HFF-Myc (cell line): ENCODE measurements at places on chromosomes 7 and 10.

GRCh38 chr7:99375070-99375807 is 709 bp downstream of the ARPC1B start:
- no peak for DNase-seq

GRCh38 chr7:132577206-132578049 is 1.2 kb upstream of the PLXNA4 start:
- no peak for DNase-seq

- no peak for DNase-seq
These were observed 366.5 kb upstream of the AKR1E2 start for GRCh38 chr10:4459531-4459930.

GRCh38 chr10:35416619-35417312 is 80.5 kb downstream of the CCNY start:
- no peak for DNase-seq

- DNase-seq: no peak
These were observed 62.0 kb downstream of the CFAP58 start for GRCh38 chr10:104415526-104416165.

- no peak for DNase-seq
These were observed 120.8 kb upstream of the RET start for GRCh38 chr10:42956045-42956444.

- DNase-seq: no peak
These were observed 175.4 kb downstream of the MGMT start for GRCh38 chr10:129642427-129642826.

GRCh38 chr7:4080954-4081353 is 601.1 kb upstream of the FOXK1 start:
- no peak for DNase-seq
